GM12864 (cell line): ENCODE measurements at places on chromosomes 5 and 9.
A peak's percentile ranks its signal among the peaks of the same experiment; 100 is the strongest.

- peak; percentile 27 for DNase-seq
These were observed 26.5 kb downstream of the OXCT1 start for GRCh38 chr5:41843456-41844370.

DNA sequence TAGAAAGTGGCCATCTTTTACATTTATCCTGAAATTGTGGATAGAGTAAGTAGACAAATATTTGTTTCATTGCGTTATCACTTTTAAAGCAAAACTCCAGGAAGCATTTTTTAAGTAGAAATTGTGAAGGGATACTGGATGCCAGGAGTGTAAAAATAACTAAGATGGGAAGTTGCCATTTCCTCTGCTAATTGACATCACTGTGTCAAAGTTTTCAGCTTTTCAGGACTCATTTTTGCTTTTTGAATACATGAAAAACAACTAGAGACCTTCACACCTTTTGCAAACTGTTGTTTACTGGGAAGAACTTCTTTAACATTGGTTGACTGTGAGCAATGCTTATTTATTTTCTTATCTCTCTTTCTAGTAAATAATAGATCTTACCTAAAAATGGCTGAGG is 337.5 kb downstream of the NR2F1-AS1 start:
- no peak for DNase-seq

DNA sequence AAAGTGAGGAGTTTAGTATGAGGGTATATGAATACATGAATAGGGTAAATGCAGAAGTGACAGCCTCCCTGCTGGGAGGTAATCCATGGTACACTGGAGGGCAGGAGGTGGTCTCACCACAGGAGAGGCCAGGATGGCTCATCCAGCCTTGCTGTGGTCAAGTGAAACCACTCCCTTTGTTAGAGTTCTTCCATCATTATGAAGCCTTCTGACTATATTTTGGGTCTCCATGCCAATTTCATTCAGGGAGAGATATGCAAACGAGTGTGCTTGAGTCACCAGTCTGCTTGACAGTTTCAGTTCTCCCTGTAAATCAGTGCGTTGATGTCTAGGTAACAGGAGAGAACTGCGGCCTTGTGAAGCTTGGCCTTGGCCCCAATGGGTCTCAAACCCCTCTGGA is 16.4 kb downstream of the PPP3R2 start:
- no peak for DNase-seq

- no peak for DNase-seq
These were observed 35.6 kb downstream of the MTX3 start for GRCh38 chr5:79955356-79955895.

DNA sequence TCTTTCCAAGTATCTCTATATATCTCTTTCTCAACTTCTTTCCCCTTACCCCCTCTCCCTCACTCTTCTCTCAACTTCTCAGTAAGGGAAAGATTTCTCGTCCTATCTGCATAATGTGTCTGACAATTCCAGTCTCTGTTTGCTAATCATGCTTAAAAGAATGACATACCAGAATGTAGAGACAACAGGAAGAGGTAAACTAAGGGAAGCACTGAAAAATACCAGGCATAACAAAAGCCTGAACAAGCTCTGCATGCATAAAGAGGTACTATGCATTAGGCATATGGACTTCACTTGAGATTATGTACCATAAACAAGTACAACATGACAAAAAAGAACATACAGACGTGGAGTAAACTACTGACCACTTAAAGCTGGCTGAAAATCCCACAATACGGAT is 62.6 kb downstream of the SEMA5A start:
- no peak for DNase-seq

GRCh38 chr5:121691478-121691877 is 160.2 kb upstream of the FTMT start:
- DNase-seq: no peak

DNA sequence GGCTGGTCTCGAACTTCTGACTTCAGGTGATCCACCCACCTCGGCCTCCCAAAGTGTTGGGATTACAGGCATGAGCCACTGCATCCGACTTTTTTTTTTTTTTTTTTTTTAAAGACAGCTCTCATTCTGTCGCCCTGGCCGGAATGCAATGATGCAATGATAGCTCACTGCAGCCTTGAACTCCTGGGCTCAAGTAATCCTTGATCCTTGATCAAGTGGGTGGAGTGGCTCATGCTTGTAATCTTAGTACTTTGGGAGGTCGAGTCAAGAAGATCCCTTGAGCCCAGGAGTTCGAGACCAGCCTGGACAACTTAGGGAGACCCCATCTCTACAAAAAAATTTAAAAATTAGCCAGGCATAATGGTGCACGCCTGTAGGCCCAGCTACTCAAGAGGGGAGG is 8.1 kb downstream of the SEC24A start:
- DNase-seq: no peak

- DNase-seq: no peak
These were observed 69.0 kb upstream of the FAM169A start for GRCh38 chr5:74934949-74935751.

GRCh38 chr5:164600274-164600673 is 1094.9 kb downstream of the MAT2B start:
- no peak for DNase-seq

- DNase-seq: no peak
These were observed 269.1 kb downstream of the FANCC start for GRCh38 chr9:95048225-95049087.

- no peak for DNase-seq
These were observed 843.3 kb upstream of the CDH10 start for GRCh38 chr5:25488119-25488518.

- no peak for DNase-seq
These were observed 272.1 kb downstream of the RASEF start for GRCh38 chr9:82790875-82791274.

DNA sequence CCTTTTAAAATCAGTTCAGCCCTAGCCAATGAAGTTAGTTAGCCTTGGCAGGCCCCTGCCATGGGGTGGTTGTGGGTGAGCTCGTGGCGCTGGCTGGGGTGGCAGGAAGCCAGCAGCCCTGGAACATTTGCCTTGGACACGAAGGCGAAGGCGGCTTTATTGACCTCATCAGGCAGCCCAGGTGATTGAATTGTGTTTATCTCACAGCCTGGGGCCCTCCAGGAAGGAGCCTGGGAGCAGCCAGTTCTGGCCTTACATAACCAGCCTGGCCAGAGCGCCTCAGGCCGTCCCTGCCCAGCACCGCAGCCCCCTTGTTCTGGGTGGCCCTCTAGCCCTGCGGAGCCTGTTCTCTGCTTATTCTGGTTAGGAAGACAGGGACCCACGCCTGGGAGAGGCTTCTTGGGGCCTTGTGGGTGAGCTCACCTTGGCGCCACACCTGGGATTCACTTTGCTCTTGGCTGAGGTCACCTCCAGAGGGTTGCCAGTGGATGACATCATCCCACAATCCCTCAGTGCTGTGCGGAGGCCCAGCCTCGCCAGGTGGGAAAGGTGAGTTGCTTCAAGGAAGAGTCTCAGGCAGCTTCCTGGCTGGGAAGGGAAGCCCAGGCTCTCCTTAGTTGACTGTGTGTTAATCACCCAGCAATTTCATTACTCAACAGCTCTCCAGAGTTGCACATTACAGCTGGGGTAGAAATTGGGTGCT is 54.4 kb upstream of the RPL26L1 start:
- no peak for DNase-seq

GRCh38 chr9:77472646-77473045 is 175.5 kb downstream of the GNA14 start:
- DNase-seq: no peak

DNA sequence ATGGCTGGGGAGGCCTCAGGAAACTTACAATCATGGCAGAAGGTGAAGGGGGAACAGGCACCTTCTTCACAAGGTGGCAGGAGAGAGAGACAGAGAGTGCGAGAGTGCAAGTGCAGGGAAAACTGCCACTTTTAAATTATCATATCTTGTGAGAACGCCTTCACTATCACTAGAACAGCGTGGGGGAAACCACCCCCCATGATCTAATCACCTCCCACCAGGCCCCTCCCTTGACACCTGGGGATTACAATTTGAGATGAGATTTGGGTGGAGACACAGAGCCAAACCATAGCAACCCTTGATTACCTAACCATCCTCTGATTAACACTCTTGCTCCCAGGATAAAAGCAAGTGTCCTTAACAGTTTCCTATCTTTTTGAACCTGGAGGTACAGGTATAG is 21.1 kb downstream of the ADAMTS19 start:
- no peak for DNase-seq

- no peak for DNase-seq
These were observed 259.2 kb upstream of the NFIL3 start for GRCh38 chr9:91682806-91683205.

- no peak for DNase-seq
These were observed 14.5 kb upstream of the AUH start for GRCh38 chr9:91376239-91376638.

- no peak for DNase-seq
These were observed 375.1 kb upstream of the ST8SIA4 start for GRCh38 chr5:101278011-101278687.

DNA sequence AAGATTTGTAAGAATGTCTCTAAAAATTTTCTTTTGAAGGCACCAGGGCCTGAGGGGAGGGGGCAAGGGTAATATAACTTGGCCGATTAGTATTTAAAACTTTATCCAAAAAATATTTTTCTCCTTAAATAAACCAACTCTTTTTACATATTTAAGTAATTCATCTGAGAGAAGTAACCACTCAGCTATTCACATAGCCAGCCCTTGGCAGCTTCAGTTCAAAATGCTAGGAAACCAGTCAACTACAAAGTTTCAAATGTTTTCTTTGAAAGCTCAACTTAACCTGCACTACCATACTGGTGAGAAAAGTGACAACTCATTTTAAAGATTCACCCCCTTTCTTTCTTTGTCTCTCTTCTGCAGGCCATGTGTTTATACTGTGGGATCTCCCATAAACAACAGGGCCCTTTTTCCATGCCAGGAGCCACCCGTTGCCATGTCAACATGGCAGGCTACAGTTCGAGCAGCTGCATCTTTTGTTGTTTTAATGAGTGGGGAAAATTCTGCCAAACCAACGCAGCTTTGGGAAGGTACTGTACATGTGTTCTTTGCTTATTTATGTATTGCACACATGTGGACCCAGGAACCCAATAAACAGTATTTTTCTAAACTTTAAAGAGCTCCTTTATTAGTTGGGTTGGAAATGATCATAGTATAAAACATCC is 46.3 kb downstream of the AOPEP start:
- DNase-seq: no peak

DNA sequence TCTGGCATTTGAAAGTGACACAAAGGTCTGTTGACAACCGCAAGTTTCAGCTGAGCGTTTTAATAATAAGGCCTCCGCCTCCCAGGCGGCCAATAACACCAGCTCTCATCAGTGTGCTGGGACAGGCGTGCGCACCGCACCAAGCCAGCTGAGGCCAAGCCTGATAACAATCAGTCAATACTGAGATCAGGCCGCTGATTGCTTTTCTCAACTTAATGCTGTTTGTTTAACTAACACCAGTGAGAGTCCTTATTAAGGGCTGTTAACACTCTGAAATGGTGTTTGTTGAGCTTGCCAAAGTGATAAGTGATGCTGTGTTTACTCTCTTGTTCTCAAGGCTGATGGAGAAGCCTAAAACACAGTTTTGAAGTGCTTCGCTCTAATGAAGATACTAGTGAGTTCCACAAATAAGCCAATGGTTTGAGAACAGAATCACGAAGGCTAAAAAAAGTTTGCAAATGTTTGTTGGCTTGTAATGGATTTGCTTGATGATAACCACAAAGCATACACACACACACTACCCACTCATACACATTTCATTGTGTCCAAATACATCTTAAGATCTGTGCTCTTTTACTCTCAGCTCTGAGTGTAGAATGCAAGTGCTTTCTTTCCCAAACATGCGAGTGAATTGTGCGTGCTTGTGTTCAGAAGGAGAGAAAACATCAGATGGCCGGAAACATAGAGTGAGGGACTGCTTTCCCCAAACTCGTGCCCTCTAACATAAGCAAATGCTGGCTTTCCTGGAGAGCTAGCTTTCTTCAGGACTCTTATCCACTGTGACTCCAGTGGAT is 330.4 kb upstream of the KLF4 start:
- no peak for DNase-seq

DNA sequence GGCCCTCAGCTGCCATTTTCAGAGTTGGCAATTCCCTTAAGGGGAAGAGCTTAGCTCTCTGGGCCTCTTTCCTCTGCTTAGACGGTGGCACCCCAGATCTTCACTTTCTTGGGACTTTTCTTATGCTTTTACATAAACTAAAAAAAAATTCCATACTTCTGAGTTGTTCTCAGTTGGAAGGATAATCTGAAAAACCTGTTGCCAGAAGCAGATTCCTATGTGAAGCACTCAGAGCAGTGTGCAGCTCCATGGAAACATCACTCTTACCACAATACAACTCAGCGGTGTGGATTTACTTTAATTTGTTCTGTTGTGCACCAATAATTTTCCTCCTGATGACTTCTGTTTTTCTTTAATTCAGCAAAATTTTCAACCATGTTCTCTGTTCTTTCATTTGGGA is 44.1 kb upstream of the MROH2B start:
- DNase-seq: no peak

DNA sequence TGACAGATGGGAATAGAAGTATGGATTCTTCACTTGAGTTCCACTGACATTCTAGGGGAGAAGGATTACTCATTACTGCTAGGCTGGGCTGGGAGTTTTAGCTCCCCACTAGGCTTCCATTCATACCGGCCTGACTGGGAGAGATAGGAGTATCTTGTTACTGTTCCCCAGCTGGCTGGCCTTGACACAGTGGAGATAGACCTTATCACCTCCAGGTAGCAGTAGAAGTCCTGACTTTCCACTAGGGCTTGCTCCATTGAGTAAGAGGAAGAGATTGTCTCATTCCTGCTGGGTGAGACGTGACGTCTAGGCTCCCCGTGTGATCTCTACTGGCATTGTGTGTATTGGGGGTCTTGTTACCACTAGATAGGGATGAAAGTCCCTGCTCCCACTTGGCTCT is 156.4 kb downstream of the CACNA1B start:
- no peak for DNase-seq

DNA sequence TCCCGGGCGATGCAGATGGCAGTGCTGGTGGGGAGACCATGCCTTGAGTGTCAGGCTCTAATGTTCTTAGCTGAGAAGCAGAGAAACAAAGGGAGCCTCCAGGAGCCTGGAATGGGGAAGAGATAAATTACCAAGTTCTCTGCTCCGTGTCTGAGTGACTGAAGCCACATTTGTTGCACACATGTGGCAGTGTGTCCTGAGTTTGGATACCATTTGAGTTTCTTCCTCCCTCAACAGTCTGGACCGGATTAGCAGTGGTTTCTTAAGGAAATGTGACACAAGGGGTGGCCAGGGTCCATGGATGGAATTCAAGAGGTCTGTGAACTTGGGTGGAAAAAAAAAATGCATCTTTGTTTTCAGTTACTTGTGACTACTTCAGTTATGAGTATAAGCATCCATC is 50.7 kb upstream of the GARNL3 start:
- DNase-seq: no peak

GRCh38 chr9:123395276-123395688 is 39.3 kb downstream of the CRB2 start:
- DNase-seq: no peak

DNA sequence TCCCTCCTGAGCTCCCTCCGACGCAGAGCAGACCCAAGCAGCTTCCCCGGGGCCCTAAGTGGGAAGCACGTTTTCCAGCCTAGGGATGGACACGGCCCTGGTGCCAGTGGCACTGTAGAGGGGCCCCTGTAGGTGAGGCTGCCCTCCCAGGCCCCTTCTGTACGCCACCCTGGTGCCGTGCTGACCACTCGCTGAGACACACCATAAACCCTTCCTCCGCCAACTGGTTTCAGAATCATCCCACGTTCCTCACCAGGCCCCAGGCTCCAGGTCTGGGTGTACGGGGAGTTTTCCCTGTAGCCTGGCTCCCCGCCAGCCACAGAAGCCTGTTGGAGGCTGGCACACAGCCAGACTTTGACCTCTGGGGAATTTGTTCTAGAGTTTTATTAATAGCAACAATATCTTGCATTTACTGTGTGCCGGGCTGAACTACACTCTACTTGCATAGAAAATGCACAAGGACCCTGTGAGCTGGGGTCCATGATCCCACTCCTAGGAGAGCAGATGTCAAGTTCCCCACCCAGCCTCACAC is 18.2 kb upstream of the WDR38 start:
- DNase-seq: no peak
